NCI-H1417 treated with DMSO at 0.1 percent for 48 hours (cell line): ENCODE measurements at places on chromosomes 13 and 19.

DNA sequence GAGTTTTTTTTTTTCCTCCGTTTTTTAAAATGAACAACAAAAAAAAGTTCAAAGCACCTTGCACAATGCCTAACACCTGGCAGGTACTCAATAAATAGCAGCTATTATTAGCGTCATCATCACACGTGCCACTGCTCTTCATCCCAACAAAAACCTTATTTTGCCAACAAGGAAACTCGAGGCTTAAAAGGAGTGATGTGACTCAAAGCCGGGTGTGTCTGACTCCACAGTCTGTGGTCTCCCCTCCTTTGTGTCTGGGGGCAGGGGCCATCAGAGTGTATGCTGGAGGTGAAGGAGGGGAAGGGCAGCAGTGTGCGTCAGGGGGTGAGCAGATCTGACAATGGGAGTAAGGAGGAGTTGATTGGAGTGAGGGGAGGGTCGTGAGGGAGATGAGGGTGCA, 34.1 kb upstream of the POU2F2 start:
- no peak for DNase-seq

DNA sequence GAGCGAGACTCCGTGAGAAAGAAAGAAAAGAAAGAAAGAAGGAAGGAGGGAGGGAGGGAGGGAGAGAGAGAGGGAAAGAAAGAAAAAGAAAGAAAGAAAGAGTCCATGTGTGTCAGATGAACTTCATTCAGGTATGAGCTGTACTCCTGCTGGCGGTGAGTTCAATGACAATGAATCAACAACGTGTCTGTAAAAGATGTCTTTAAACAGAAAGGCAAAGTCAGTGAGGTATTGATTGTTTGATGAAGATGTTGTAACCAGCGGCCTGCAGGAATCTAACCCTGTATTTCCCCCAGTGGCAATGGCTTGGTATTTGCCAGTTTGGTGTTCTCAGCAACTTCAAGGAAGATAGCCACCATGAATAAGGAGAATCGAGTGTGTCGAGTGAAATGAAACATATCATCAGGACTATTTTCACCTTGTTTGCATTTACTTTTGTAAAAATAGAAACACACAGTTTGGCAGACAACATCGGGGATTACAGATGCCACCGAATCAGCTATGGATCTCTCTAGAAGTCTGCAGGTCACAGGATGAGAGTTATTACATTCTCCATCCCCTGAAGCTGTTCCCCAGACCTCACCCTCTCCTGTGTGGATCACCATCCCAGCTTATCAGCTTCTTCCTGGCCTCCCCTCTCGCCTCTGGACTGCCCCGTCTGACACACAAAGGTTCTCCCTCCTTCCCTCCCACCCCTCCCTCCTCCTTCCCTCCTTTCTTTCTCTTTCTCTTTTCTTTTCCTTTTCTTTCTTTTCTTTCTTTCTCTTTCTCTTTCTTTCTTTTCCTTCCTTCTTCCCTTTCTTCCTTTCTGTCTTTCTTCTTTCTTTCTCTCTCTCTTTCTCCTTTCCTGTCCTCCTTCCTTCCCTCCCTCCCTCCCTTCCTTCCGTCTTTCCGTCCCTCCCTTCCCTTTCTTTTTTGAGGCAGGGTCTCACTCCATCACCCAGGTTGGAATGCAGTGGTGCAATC, 8.2 kb upstream of the SBK3 start:
- no peak for DNase-seq

- DNase-seq = no peak
Observed at GRCh38 chr19:8899356-8899755, 67.2 kb downstream of the MBD3L1 start.

DNA sequence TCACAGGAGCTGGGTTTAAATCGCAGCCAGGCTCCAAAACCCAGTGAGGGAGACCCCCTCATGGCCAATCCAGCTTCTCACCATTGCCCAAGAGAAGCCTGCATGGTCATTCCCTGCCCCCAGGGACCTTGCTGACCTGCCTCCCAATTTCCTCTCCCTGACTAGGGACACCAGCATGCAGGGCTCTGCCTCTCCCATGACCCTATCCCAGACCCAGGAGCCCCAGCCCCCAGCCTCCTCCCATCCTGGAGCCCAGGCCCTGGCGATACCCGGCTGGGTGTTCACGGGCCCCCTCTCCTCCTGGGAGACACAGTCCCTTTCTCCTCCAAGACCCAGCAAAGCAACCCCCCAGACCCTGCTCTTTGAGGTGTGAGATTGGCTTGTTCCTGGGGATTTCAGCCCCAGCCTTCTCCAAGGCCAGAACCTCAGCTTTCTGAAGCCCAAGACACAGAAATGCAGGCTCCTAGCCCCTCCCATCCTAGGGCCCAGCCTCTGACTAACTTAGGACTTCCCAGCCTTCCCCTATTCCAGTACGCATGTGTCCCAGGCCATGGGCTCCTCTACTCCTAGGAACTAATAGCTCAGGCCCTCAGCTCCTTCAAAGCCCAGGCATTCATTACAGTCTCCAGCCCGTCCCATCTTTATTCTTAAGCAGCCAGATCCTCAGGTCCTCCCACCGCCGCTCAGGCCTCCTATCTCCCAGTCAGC, 1.1 kb downstream of the GYS1 start:
- no peak for DNase-seq

DNA sequence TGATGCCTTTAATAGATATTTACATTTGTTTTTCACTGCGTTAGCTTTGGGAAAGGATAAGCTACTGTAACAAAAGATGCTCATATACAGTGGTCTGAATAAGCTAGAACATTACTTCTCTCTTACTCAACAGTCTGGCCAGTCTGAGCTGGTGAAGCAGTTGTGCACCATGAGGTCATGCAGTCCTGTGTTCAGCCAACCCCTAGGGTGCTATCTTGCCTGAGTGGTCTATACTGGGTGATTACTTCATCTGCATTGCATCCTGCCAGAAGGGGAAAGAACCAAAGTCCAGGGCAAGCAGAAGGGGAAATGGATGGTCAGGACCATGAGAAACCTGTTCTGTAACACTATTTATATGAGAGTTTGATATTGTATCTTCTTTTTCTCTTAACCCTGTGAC, 31.5 kb downstream of the ERCC5 start:
- DNase-seq = no peak
